ENCODE measurements at places on chromosomes 6 and 20.

GRCh38 chr20:6909608-6910007 is 142.1 kb downstream of the BMP2 start:
- no peak for DNase-seq

- DNase-seq: peak; percentile 60
Measured at GRCh38 chr6:150169609-150170008, 26.8 kb downstream of the PPP1R14C start.

GRCh38 chr6:116036075-116036773 is 24.5 kb downstream of the FRK start:
- no peak for DNase-seq

DNA sequence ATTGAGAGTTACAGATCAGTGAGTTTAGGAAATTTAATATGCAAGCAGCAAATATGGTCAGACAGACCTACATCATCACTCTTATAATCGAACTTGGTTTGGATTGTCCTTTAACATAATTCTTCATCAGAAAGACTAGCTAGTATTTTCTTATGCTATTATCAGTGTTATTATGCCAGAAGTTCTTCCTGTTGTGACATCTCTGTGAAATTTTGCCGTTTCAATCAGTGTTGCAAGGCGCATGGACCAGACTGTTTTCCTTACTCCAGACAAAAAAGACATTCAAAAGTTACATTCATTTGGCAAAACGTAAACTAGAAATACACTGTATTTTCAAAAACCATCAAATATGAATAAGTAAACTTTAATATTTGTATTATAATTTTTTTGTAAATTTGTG is 5.7 kb upstream of the TENT5A start:
- DNase-seq: no peak

DNA sequence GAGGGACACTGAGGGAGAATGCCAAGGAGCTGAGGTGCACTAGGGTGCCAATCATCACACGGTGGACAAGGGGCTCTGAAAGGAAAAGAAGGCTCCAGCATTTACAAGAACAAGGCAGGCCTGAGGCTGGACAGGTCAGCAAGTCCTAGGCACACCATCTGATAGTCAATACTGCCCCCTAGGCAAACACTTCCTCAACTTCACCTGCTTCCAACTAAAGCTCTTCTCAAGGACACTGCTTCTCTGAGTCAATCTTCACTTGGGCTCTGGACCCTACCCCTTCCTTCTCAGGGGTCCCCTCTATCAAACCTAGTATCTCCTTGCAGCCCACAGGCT is 37.7 kb upstream of the SLC4A11 start:
- DNase-seq: no peak

GRCh38 chr6:90653750-90654149 is 66.9 kb upstream of the MAP3K7 start:
- DNase-seq: no peak

GRCh38 chr6:134063966-134064445 is 11.6 kb upstream of the SLC2A12 start:
- peak; percentile 88 for DNase-seq

DNA sequence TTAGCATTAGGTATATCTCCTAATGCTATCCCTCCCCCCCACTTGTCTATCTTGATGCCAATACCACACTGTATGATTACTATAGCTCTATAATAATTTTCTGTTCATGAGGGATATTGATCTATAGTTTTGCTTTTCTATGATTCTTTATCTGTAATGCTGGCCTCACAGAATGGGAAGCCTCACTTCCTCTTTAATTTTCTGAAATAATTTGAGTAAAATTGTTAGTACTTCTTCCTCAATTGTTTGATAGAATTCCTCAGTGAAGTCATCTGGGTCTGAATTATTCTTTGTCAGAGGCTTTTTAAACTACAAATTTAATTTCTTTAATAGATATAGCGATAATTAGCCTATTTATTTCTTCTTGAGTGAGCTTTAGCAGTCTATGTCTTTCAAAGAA is 31.2 kb downstream of the SIRPD start:
- no peak for DNase-seq

GRCh38 chr20:39282619-39283092 is 320.5 kb downstream of the DHX35 start:
- no peak for DNase-seq

- DNase-seq: no peak
Measured at GRCh38 chr6:106684011-106684410, 54.6 kb downstream of the QRSL1 start.

GRCh38 chr20:5741089-5741488 is 9.1 kb upstream of the SHLD1 start:
- no peak for DNase-seq

DNA sequence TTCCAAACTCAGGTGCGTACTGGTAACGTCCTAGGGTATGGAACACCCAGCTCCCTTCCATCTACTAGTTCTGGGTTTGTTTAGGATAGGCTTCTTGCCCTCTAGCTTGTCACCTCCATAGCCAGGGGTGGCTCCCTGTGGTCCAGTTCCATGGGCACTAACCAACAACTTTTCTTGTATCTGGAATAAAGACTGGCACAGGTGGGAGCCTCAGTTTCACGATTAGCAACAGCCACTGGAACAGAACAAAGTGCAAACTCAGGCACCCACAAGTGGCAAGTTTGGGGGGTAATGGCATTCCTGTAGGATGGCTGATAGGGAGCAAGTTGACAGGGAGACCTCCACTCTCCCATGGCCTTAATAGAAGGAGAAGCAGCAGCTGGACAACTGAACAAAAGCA is 5.6 kb upstream of the APMAP start:
- DNase-seq: no peak

DNA sequence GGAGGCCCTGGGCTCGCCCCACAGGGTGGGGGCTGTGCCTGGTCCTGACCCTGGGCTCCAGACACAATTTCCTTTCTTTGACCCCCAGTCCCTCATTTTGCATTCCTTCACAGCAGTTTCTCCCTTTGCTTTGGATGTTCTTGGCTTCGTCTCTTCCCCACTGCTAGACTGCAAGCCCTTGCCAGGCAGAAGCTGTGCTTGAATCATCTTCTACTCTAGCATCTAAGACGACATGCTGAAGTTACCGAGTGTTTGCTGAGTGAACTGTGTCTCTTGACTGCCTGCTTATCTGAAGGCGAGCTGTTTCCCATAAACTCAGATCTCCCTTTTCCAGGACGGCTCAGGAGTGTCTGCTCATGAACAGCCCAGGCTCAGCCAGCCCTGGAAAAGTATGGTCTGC is 14.3 kb upstream of the SYNDIG1 start:
- no peak for DNase-seq

- DNase-seq: no peak
Measured at GRCh38 chr6:170316071-170316470, 9.5 kb downstream of the FAM120B start.

- peak; percentile 9 for DNase-seq
Measured at GRCh38 chr20:38255393-38255792, 5.1 kb downstream of the KIAA1755 start.

DNA sequence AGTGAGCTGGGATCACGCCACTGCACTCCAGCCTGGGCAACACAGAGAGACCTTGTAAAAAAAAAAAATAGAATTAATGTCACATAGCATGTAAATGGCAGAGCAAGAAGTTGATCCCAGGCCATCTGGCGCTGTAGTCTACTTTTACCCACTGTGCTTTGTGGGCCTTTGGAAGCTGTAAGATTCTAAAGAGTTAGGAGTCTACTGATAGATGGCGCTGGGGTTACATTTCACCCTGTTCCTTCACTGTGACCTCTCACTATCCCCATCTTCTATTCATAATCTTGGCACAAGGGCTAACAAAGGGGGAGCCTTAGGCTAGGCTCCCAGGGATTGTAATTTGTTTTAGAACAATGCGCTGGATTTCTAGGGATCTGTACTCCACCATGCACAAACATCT is 24.4 kb downstream of the SIRPD start:
- DNase-seq: no peak

DNA sequence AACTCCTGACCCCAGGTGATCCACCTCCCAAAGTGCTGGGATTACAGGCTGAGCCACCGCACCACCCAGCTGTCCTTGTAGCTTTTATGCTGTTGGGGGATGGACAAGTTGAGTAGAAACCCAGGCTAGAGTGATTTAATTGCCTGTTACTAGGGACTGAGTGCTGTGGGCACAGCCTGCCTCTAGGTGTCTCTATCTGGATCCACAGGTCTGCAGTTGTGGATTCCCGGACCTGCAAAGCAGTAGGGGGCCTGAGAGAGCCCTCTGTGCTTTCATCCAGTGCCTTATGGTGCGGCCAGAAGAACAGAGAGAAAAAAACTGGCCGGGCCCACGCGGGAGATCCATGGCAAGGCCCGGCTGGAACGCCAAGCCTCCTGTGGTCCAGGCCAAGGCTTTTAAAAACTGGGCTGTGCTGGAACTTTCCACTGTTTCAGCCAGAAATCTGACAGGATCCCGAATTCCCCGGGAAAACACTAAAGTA is 5.2 kb downstream of the SIRPA start:
- peak; percentile 74 for DNase-seq

- no peak for DNase-seq
Measured at GRCh38 chr6:105056646-105057045, 99.7 kb downstream of the LIN28B start.

DNA sequence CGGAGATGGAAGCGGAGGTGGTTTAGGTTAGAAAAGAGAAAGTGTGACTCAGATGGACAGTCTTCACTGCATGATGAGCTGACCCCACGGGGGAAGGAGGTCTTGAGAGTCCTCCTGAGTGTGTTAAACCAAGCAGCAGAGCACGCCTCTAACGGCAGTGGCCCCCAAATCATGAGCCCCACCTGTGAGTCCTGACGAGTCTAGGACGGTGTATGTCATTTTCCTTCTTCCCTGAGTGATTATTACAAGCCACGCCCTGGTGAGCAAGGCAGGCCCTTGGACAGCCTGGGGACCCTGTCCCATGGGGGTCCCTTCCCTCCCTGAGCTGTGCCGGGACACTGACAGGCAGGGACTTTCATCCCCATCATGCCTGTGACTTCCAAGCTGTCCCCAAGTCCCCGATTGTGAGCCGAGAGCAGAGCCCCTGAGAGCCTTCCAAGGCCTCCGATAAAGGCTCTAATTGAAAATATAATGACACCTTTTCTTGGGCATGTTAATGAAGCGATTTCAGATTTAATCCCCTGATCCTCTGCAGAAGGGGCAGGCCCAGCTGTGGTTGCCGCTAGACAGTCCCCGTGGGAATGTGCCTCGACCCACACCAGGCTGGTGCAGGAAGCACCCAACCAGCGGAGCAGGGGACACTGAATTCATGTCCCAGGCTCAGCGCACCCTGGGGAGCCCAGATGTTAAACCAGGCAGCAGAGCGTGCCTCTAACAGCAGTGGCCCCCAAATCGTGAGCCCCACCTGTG is 320.1 kb downstream of the TAF4 start:
- no peak for DNase-seq

- DNase-seq: no peak
Measured at GRCh38 chr20:37630993-37631392, 62.8 kb upstream of the CTNNBL1 start.

GRCh38 chr6:10746915-10747250 is 722 bp upstream of the TMEM14B start:
- no peak for DNase-seq

DNA sequence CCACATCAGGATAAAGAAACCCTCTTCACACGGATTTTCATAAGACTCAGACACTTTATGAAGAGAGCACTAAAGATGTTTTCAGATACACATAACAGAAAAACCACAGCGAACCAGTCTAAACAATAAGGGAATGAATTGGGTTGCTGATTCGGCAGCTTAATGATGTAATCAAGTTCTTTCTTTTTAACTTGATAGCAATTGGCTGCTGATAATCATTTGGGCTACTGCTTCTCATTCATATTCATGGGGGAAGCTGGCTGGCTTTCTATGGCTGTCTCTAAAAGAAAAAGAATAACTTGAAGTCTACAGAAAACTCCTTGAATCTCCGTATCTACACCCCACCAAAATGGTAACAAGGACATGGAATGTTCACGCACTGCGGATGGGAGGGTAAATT is 20.0 kb upstream of the TMEM181 start:
- DNase-seq: no peak

DNA sequence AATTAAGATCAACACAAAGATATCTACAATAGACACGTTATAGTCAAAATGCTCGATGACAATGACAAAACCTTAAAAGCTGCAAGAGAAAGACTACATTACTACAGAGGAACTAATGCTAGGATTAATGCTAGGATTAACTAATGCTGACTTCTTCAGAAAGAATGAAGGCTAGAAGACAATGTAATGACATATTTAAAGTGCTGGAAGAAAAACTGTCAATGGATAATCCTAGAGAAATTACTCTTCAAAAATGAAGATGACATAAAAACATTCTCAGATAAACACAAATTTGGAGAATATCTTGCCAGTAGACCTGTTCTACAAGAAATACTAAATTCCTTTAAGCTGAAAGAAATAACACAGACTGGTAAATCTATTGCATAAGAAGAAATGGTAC is 75.2 kb upstream of the SMIM28 start:
- DNase-seq: no peak

DNA sequence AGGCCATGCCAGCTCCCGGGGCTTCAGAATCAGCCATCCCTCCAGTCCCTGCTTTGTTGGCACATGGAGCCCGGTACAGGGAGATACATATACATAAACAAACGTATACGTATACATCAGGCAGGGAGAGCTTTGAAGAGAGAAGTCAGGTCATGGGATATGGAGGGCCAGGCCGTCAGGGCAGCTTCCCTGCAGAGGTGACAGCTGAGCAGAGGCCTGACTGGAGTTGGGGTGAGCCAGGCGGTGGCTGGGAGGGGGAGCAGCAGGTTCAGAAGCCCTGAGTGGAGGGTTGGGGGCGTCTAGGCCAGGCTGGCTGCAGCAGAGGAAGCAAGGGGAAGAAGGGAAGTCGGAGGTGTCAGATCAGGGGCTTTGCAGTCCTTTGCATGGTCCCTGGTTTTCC is 61.7 kb downstream of the STK35 start:
- DNase-seq: no peak

GRCh38 chr20:60700728-60701127 is 551.3 kb upstream of the CDH4 start:
- DNase-seq: no peak

DNA sequence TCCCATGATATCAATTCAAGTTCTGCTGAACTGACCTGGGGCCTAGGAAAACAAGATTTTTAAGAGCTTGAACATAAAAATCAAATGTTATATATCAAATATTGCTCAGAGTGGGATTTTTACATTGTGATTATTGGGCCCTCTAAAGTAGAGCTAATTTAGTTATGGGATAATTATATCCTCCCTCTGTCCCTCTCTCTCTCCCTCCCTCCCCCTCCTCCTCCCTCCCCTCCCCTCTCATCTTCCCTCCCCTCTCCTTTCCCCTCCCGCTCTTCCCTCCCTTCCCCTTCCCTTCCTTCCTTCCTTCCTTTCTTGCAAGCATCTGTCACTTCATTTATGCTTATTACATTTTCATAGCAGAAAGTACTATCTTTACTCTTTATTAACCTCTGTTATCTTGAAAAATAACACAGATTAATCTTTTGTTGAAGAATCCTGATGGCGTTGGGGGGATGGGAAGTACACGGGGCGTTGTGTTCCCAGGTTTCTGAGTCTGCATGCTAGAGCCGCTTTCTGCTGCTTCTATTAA is 32.8 kb downstream of the KIF25 start:
- DNase-seq: no peak
